Activated gamma-delta T cell treated with Interleukin-2 at 50 U/mL for 16 hours (primary cell): ENCODE measurements at places on chromosomes 7 and 10.

DNA sequence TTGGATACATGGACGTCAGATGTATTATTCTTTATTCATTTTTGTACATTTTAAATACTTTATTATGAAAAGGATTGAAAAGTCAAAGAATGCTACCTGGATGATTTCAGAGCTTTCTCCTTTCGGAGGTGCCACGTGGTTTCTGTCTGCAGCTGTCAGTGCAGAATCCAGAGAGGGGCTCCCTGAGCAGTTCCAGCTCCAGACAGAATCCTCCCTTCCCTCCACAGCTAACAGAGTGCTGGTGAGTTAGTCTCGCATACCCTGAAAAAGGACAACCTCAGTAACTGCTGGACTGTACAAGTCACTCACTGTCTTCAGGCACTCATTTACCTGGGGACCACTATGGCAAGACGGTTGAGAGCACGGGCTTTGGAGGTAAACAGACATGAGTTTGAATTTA is 10.9 kb downstream of the DNMBP start:
- DNase-seq = no peak

DNA sequence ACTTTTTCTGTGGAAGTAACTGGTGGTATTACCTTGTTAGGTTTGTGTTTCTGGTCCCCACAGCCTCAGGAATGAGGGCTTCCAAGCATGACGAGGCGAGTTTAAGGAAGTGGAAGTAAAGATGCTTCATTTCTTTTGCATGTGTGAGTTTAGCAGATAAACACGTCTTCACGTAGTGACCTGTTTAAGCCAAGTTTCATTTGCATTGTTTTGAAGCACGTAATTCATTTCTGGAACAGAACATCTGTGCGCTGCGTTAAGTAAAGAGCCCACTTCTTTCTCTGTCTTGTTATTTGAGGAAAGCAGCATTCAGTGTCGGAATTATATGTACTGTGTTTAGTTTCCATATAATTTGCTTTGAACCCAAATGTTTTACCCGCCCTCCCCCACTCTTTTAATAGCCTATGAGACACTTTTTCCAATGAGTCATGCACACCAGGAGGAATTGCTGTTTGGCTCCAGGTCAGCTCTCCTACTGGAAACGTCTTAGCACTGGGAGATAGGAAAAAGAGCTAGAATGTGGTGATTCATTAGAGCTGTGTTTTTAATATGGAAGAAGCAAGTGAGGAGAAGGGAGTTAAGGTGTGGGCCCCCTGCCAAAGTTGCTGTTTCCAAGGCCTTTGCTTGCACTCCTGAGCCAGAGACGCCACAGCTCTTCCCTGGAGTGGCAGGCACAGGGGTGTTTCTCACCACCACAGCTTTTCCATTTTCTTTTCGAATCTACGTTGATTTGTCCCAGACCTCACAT is 36.7 kb downstream of the BTBD16 start:
- no peak for DNase-seq

- DNase-seq = peak; percentile 26
These were observed 46.1 kb downstream of the PTPRN2 start for GRCh38 chr7:158541346-158542010.

GRCh38 chr7:2411815-2412586 is 8.6 kb downstream of the CHST12 start:
- DNase-seq = no peak

GRCh38 chr10:62095181-62096122 is 173.2 kb downstream of the RTKN2 start:
- DNase-seq = no peak

- DNase-seq = no peak
These were observed 26.9 kb upstream of the BPGM start for GRCh38 chr7:134619627-134620331.

GRCh38 chr7:102433219-102434038 is at the start of gene ORAI2:
TSS of gene ORAI2 (plus strand) at chr7:102433575. CDS start at chr7:102438957, 5,382 bp downstream.
- peak; percentile 84 for DNase-seq

DNA sequence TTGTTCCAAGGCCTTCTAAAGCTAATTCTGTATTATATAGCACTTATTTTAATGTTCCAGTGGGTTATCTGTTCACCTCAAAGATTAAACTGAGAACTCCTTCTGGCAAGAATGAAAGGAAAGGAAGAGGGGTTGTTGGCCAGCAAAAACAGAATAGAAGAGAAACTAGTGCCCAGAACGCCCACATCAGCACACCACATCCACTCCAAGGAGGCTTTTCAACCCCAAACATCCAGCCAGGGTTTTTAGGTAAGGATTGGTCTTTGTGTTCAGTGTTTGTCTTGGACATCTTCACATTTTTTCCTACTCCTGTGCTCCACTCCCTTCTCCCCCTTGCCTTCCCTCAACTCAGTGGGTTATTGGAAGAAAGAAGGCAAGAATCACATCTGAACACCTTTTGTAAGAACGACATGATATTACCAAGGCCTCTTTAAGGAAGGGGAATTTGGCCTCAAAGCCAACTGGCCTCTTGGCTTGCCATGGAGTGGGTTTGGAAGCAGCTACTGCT is 55.8 kb downstream of the BICC1 start:
- no peak for DNase-seq

DNA sequence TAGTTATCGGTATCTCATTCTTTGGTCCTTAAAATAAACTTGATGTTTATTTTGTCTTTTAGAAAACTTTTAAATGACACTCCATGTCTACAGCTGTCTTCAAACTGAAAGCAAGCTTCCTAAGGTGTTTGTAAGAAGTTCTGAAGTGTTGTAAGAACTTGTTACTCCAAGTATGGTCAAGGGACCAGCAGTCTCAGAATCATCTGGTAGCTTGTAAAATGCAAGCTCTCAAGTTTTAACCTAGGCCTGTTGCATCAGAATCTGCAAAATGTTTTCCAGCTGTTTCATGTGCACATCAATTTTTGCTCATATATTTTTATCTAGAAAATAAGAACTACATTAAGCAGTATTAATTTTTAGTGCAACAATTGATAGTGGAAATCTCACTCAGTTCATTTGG is 104.1 kb downstream of the THSD7A start:
- DNase-seq = no peak

DNA sequence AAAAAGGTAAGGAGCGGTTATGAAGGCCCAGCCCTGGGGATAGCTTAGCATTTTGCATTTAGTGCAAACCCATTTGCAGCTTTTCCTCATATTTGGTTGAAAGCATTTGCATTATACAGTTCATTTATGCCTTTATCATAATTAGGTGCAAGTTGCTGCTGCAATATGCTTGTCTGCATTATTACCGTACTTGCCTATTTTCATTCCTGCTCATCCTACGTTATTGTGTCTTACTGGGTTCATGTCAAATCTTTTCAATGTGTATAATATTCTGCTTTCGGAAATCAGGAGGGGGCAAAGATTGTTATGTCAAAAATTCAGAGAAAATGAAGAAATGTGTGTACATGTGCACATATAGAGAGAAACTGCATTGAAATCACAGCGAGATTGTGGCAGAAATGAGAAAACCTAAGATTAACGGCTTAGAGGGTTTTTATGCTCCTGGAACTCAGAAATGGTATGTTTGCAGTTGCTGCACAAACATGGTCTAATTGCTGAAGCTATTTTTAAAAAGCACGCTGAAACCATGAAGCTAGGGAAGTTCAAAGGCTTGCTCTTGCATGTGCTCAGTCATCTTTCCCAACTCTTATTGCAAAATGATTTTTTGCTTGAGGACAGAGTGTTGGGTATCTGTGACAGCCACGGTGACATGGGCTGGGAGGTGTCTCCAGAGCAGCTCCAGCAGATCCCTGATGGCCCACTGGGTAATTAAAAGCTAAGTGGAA is 613.2 kb downstream of the SDK1 start:
- DNase-seq = no peak

GRCh38 chr7:141860207-141860606 is 18.9 kb upstream of the PRSS37 start:
- DNase-seq = no peak

- no peak for DNase-seq
These were observed 50.6 kb upstream of the DUSP5 start for GRCh38 chr10:110446954-110447608.

GRCh38 chr10:132907821-132908620 is 34.3 kb downstream of the CFAP46 start:
- no peak for DNase-seq

GRCh38 chr10:77080361-77081027 is 557.1 kb downstream of the KCNMA1 start:
- DNase-seq = no peak

DNA sequence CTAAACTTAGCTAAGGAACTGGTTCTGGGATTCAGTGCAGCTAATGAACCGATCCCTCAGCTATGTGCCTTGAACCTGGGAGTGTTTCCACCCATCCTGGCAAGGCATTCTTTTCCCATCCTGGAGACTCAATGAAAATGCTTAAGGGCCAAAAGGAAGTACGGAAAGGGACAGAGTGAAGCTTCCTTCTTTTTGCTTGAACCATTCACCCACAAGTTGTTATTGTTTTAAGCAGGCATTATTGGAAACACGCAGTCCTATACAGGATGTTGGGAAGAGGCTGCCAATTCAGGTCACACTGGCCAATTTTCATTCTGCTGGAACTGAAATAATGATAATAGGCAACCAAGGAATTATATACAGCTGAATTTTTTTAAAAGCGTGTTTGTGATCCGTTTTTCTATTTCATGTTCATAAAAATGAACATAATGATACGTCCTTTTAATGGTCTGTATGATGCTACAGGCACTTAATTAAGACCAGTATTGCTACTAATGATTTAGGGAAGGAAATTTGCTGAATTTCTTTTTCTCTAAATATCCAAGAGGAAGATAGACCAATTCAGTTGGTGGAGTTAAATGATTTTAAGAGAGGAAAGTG is 57.8 kb upstream of the FZD1 start:
- DNase-seq = no peak

DNA sequence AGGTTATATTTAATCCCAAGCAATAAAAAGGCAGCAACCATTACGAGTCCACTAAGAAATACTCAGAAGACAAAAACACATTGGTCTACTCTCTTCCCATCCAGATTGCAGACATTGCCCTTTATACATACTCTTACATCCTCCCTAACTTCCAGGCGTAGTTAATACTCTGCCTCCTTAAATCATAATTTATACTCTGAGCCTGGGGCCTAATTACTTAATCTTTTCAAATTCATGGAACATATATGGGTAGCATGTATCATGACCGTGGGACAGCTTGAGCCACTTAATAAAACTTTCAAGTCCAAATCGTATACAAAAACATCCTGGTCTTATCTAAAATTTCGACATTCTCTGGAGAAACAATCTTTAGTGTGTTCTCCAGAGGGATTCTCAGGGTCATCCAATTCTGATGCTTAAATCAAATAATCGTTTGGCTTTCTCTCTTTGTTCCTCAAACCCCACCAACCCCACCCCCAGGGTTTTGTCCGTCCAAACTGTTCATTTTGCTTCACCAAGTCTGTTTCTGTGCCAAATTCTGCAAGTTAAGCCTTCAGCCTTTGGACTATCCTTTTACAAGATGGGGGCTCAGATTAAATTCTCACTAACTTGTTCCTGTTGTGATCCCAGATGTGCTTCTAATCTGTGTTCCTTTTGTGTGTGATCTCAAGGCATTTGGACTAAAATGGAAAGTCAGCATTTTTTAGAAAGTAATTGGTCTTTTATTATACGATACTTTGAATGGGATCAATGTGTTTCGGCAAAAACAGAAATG is 86.4 kb downstream of the ADAM12 start:
- no peak for DNase-seq

- DNase-seq = no peak
These were observed 320.3 kb downstream of the WDR37 start for GRCh38 chr10:1376384-1376945.

DNA sequence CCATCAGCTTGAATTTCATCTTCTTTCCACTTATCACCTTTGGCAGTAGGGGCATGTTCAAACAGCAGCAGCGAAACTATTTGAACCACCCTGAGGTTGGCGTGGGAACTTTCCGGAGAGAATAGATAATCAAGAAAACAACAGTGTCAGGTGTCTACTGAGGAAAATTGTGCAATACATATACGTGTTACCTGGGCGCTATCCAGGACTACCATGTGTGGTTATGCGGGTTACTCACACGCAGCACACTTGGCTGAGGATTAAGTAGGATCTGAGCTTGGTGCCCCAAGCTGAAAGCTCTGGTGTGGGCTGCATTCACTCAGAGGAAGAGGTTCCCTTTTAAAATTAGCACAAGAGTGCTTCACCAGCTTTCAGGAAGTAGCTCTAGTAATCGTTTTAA is 8.8 kb upstream of the ABI1 start:
- DNase-seq = no peak

GRCh38 chr10:29501692-29502091 is 133.1 kb downstream of the SVIL start:
- DNase-seq = no peak

- no peak for DNase-seq
These were observed 19.4 kb upstream of the TPST1 start for GRCh38 chr7:66185680-66186187.

GRCh38 chr10:97329766-97330165 is 4.8 kb downstream of the FRAT2 start:
- no peak for DNase-seq

- DNase-seq = no peak
These were observed 48.8 kb downstream of the PLPP4 start for GRCh38 chr10:120505866-120506265.

DNA sequence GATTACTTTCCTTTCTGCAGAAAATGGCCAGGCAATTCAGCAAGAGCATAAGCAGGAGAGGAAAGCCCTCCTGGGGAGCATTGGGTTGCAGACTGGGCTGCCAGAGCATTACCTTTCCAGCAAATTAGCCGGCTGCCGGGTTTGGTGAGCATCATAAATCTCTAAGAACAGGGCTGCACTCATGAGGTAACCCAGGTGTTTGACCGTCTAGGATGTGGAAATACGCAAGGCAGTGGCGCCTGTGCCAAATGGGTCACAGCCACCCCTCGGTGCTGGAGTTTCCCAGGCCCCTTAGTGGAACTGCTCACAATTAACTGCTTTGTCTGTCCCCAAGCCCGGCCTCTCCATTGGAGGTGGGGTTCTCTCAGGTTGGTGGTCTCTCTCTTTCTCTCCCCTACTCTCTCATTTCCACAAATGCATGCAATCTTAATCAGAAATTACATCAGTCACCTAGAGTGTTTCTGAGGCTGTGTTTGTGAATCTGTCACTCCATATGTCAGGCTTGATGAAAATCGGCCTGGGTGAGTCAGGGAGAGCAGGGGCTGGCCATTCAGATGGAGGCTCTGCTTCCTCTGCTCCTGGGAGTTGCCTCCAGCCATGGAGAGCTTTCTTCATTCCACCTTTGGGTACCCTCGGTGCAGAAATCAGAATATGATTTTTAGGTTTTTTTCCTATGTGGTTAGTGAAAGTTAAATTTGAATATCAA is 26.7 kb downstream of the PTN start:
- no peak for DNase-seq

- no peak for DNase-seq
These were observed 246.0 kb downstream of the ELFN1 start for GRCh38 chr7:1915956-1916600.

GRCh38 chr7:112708236-112708635 is 82.0 kb downstream of the TMEM168 start:
- no peak for DNase-seq

GRCh38 chr7:85095366-85095765 is 91.5 kb downstream of the SEMA3D start:
- no peak for DNase-seq

- no peak for DNase-seq
These were observed 14.7 kb upstream of the HABP2 start for GRCh38 chr10:113538151-113538550.

- DNase-seq = no peak
These were observed 7.9 kb downstream of the LIPJ start for GRCh38 chr10:88594482-88594881.
